ENCODE measurements at places on chromosomes 7 and 10. TPM values are rescaled to one million over a fixed set of nuclear protein-coding genes. Genes with fewer than 3 reads are reported as not detected.

DNA sequence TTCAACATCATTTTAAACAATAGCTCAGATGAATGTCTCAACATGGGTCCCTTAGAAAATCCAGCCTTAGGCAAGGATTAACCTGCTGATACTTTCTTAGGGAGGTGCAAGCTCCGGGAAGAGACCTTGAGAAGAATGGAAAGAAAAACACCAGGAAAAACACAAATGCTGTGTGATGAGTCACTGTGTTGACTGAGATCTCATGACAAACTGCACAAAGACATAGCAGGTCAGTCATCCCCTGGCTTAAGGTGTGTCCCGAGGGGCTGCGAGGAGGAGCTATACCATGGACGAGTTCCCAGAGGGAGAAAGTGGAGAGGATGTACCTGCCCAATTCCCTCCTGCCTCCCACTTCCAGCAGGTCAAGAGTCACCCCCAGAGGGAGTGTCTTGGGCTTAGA, 98.0 kb downstream of the TEX36 start:
- H3K27me3 ChIP-seq, result no peaks in the 10 kb centered on the region
- no peaks in the 10 kb centered on the region for H3K36me3 ChIP-seq
- no peak for DNase-seq

DNA sequence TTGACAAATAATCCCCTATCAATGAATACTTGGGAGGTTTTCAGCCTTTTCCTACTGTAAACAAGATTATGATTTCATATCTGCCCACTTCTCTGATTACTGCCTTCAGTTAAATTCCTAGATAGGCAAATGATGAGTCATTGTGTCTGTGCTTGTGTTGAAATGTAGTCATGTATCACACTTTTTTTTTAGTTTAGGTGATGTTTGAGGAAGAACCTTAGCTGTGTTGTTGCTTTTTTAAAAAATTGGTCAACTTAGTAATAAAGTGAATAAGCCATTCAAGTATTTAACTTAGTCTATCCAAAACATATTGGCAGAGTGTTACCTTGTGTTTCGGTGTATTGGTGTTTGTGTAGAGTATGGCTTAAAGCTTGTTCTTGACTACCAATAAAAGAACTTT, 60.0 kb downstream of the WAC start:
- no peak overlapping the region for H3K27ac ChIP-seq
- peaks cover 58% of the 10 kb centered on the region for H3K4me1 ChIP-seq

GRCh38 chr10:73368238-73368637, 9.6 kb upstream of the CFAP70 start:
- H3K36me3 ChIP-seq, result peaks cover 49% of the 10 kb centered on the region
- no peaks in the 10 kb centered on the region for H3K4me1 ChIP-seq
- H3K4me3 ChIP-seq, result no peak overlapping the region
- no peak overlapping the region for H3K27ac ChIP-seq
- H3K27me3 ChIP-seq, result no peaks in the 10 kb centered on the region

GRCh38 chr7:151565541-151565940, 45.8 kb upstream of the RHEB start:
- H3K27me3 ChIP-seq, result no peaks in the 10 kb centered on the region
- peaks cover 6% of the 10 kb centered on the region for H3K4me1 ChIP-seq
- no peak overlapping the region for H3K27ac ChIP-seq
- no peak for DNase-seq
- peaks cover 93% of the 10 kb centered on the region for H3K36me3 ChIP-seq

DNA sequence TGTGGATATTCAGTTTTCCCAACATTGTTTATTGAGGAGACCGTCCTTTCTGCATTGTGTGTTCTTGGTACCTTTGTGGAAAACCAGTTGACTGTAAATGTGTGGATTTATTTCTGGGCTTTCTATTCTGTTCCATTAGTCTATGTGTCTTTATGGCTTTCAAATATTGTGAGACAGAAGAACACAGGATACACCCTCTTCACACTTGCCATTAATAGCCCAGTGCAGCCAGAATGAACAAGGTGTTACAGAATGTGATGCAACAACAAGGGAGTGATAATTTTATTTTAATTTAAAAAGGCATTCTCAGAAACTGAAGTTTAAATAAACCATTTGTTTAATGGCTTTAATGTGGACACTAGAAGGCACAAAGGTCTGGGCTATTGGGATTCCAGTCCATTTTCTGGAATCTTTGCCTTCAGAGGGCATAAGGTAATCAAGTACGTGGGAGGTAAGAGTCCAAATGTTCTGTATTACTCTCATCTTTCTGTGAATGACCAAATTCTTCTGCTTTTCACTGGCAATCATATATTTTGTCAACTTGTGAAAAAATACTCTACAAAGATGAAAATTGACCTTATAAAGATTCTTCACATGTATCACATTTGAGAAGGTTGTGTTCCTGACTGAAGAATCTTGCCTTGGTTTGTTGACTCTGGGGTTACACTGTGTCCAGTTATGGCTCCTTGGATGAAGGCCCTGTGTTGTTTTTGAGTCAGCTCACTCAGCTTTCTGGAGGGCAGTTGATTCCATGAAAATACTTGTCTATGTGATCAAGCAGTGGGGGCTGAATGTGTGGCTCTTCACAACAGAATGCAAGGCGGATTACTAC, 962.7 kb downstream of the LRMDA start:
- no peak overlapping the region for H3K4me3 ChIP-seq
- no peaks in the 10 kb centered on the region for H3K4me1 ChIP-seq
- no peaks in the 10 kb centered on the region for H3K27me3 ChIP-seq
- no peak for DNase-seq
- no peaks in the 10 kb centered on the region for H3K36me3 ChIP-seq

DNA sequence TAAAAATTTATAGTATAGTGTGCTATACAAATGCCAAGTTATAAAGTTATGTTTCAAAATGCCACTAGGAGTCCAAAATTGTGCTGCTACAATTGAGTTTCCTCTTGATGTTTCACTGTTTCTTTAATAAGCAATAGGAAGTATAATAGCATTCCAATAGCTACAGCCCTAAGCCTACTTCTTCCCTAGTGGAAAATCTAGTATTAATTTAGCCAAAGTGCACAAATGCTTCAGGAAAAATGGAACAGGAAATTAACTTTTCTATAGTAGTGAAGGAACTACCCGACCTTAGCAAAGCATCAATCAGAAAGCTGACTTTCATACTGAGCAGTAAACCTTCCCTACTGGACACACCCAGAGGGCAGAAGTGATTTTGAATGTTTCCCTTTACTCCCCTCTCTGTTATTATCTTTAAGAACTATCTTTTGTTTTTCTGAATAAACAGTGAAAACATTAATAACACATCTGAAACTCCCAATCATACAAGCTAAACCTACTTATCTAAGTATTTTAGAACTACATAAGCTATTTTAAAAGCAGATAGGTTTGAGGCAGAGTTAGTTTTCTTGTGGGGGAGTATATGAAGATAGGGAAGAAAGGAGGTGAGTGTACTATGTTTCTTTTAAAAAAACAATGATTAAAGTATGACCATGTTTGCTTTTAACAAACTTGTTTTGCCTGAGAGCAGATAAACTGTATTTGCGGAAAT, 13.7 kb downstream of the CPED1 start:
- no peaks in the 10 kb centered on the region for H3K36me3 ChIP-seq
- H3K27ac ChIP-seq, result no peak overlapping the region
- no peak overlapping the region for H3K4me3 ChIP-seq
- peaks cover 50% of the 10 kb centered on the region for H3K4me1 ChIP-seq
- H3K27me3 ChIP-seq, result no peaks in the 10 kb centered on the region

The CYP2E1 gene
- 1.2 TPM for total RNA-seq

The HECW1 gene
- total RNA-seq, result 0.40 TPM

The OR13A1 gene
- 0.56 TPM for total RNA-seq
